ENCODE measurements at places on chromosomes 12 and 14.

DNA sequence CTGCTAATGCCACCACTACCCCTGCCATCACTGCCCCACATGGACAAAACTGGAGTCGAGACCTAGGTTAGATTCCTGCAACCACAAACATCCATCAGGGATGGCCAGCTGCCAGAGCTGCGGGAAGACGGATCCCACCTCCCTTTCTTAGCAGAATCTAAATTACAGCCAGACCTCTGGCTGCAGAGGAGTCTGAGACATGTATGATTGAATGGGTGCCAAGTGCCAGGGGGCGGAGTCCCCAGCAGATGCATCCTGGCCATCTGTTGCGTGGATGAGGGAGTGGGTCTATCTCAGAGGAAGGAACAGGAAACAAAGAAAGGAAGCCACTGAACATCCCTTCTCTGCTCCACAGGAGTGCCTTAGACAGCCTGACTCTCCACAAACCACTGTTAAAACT lies 7.1 kb upstream of the OAS2 start:
- DNase-seq, result no peak

DNA sequence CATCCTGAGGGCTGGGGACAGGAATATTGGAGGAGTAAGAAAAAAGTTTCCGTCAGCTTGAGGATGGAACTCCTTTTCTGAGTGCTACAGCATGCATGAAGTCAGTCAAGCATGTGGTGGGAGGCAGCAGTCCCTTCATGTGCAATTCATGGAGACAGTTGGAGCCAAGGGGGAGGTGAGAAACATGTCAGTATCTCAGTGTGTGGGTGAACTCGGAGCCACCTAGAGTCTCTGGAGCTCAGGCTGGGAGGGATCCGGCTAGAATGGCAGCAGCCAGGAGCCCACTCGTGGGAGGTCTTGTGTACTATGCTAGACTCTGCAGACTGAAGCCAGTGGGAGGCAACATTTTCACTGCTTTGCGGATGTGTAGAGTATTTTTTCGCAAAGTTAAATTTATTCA lies 60.3 kb downstream of the AVPR1A start:
- no peak for DNase-seq

- DNase-seq, result no peak
Measured at GRCh38 chr14:22980672-22981089, 1.7 kb downstream of the AJUBA start.

- DNase-seq, result no peak
Measured at GRCh38 chr12:14572401-14572800, 4.7 kb upstream of the PLBD1 start.

DNA sequence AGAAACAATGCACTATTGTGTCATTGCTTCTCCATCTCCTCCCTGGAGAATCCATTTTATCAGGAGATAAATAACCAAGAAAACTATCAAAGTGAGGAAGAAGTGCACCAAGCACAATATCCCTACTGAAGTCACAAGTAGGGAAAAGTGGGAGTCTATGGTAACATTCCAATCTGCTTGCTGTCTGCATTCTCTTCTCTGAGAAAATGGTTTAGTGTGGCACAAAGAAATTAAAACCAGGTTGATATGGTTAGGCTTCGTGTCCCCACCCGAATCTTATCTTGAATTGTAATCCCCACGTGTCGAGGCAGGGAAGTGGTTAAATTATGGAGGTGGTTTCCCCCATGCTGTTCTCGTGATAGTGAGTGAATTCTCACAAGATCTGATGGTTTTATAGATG lies 209.7 kb downstream of the PRKD1 start:
- DNase-seq, result no peak

GRCh38 chr14:50023671-50024490 lies 92.5 kb downstream of the VCPKMT start:
- DNase-seq, result no peak

DNA sequence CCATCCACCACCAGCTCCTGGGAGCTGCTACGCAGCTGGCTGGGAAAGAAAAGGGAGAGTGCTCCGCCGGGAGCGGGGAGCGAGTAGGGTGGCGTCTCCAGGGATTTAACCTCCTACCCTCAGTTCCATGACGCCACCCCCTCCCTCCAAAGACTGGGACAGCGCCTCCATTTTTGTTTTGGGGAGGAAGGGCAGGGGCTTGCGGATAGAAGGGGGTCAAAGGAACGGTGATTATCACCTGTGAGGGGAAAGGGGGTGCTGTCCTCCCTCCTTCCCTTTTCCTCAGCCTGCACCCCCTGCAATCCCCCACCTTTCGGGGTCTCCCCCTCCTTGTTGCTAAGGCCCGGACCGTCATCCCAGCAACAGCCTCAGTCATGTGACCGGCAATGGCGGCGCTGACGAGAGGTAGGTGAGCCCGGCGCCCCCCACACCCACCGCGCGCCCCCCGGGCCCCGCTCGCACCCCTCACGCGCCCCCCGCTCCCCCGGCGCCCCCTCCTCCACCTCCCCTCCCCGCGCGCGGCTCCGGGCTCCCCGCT lies at the start of gene DTX3:
Gene DTX3, plus strand, starts transcription at position 371 of the 538 bp plus-strand sequence. CDS start 1,694 bp downstream, outside the sequence.
- peak; percentile 45 for DNase-seq

GRCh38 chr12:39351153-39351552 lies 91.8 kb downstream of the KIF21A start:
- no peak for DNase-seq

DNA sequence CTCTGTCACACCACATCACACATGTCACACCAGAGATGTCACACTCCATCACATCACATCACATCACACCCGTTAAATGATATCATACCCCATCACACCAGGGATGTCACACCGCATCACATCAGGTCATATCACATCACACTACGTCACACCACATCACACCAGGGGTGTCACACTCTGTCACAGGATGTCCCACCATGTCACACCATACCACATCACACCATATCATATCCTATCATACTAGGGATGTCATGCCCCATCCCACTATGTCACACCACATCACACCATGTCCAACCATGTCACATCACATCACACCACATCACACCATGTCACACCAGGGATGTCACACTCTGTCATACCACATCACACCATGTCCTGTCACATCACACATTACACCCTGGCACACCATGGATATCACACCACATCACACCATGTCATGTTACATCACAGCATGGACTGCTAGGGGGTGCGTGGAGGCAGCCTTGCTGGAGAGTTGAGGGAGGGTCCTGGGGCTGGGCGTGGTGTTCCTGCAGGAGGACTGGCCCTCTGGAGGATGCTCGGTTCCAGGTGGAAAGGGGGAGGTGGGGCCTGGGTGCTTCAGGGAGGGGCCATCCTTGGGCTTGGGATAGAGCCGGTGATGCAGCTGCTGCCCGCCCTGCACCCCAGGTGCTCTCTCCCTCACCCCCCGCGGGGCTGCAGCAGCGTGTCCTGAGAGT lies 134.6 kb downstream of the TMEM121 start:
- no peak for DNase-seq

- no peak for DNase-seq
Measured at GRCh38 chr12:70271025-70271424, 27.8 kb downstream of the CNOT2 start.

DNA sequence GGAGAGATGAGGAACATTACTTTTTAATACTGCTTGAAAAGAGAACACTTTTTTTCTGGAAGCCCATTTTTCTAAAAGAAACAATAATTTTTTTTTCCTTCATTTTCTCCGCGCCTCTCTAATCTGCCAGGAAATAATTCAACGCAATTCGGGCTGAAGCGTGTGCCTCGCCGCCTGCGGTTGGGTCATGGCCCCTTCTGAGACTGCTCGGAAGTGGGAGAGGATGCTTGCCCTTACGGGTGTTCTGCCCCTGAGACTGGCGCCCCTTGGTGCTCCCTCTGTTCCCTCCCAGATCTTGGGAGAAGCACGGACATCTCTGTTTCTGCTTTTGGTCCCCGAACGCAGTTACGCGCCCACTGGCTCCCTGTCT lies 332 bp upstream of the TBC1D30 start:
- no peak for DNase-seq

GRCh38 chr12:129662234-129662633 lies 241.6 kb downstream of the TMEM132D start:
- no peak for DNase-seq

- DNase-seq, result no peak
Measured at GRCh38 chr12:63164911-63165310, 13.9 kb upstream of the AVPR1A start.

DNA sequence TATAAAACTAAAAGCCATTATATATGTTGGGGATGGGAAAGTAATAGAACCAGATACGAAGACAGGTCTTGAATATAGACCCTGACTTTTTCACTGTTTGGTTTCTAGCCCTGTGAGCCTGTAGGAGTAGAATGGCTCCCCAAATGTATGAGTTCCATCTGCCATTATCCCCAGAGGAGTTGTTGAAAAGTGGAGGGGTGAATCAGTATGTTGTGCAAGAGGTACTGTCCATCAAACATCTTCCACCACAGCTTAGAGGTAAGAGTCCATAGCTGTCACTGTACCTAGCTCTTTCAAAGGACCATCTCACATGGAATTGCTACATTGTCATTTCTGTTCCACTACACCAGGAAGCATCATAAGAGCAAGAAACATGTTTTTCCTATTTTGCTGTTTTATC lies 1.1 kb downstream of the NCAPD2 start:
- no peak for DNase-seq

GRCh38 chr14:68621400-68622365 lies 171.2 kb downstream of the ZFP36L1 start:
- DNase-seq, result no peak

DNA sequence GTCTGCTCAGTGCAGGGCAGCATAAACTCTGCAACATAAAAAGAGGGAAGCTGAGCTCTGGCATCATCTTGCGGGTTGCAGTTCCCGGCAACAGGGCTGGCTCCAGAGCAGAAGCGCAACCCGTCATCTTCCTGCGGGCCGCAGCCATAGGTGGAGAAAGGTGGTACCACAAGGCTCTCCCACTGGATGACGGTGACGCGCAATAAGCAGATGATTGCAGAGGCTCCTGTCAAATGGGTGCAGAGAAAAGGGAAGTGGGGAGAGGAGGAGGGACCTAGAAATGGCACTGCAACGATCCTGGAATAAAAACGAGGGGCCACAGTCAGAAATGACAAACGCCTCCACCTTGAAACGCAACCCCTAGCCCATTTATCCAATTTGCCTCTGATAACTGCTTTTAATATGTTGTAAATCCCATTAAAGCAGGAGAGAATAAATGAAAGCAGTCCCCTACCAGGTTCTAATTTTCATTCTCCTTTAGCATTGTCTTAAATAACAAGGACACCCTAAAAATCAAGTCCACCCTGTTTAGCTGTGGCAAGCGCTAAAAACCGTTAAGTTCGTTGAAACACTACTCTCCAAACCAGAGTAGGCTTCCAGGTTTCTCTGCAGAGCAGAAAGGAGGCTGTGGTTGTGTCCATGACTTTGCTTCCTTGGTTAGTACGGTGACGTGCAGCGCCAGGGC lies 30.9 kb upstream of the TUBA1C start:
- DNase-seq, result peak; percentile 38

- no peak for DNase-seq
Measured at GRCh38 chr12:132168311-132169031, 24.2 kb downstream of the NOC4L start.

DNA sequence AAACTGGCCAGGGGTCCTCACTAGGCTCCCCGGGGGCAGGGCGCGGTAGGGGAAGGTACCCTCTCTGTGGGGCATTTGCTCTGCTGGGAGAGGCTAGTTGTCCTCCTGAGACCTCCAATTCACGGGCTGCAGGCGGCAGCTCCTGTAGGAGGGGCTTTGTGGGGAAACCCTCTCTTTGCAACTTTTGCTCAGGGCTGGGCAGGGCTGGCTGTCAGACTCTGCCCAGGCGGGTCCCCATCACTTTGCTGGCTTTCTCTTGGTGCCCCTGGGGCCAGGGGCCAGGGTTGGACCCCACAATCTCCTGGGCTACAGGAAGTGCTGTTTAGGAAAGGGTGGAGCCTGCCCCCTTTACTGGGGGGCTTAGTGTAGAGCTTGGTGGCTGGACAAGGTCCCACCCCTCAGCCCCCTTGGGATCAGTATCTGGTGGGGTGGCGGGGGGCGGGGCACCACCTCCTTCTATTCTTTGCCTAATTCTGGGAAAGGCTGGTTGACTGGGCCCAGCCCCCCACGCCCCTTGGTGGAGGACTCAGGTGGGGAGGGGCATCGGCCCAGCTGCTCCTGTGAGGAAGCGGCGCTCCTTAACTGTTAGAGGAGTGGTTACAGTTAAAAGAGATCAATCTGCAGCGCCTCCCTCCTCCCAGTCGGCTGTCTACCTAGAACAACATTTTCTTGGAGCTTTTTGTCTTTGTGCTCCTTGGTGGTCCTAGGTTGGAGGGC lies 918.7 kb downstream of the AACS start:
- DNase-seq, result no peak

DNA sequence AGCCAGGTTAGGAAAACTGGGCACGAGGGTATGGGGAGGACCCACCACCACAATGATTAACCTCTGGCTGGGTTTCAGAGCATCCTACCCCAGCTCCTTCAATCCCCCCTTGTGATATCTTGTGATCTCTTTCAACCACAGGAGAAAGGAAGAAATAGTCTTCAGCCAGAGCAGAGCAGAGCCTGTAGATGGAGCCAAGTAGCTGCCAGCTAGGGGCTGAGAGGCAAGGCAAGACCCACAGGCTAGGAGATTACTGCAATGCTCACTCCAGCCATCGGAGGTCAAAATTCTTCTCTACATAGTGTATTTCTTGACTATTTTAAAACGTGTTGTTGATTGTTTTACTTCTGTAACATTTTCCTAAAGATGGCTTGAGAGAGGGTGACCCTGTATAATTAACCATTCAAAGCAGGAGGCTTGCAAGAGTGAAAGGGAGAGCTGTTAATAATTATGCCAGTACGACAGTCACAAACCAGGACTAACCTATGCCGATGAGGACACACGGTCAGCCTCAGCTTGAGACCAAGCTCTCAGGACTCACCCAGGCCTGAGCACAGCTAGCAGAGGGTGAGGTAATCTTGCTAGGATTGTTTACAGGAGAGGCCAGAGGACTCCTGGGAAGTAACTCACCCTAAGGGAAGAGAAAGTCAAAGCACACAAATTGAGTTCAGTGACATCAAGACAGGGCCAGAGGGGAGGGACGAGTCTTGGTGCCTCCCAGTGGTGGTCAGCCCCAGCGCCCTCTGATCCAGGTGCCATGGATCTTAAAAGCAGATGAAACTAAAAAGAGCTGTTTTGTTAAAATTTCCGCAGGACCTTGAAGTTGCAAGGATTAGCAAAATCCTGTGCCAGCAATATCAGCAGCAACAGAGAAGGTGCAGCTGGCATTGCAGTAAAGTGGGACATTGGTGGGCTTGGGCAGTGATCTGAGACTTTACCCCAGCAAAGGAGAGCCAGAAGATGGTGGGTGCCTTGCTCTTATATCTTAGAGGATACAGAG lies 29.8 kb upstream of the CDKN3 start:
- DNase-seq, result peak; percentile 32

DNA sequence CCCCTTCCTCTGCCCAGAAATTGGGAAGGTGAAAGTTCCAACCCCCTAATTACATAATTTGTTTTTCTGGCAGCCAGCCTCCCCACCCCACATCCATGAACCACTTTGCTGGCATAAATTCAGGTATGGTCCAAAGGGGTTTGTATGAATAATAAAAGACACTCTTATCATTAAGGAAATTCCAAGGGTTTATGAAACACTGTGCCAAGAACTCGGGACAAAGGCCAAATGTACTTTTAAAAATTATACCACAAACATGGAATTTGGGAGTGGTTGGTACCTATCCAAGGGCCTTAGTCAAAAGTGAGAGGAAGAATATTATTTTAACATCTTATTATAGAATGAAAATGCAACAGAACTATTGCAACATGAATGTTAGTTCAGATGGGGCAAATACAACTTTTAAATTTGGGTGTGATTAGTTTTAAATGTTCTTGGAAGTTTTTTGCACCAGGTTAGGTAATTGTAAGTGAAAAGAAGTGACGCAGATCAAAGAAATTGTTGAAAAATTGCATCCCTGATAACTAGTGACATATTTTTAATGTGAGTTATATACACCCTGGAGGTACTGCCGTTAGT lies 217.8 kb downstream of the TMEM117 start:
- no peak for DNase-seq
